ENCODE measurements at places on chromosomes 2 and 18. TPM values are rescaled to one million over a fixed set of nuclear protein-coding genes. Genes with fewer than 3 reads are reported as not detected.

Gene LYPD1
- 29.3 TPM for total RNA-seq

Gene ABHD3
- total RNA-seq = 5.9 TPM

Gene TUBB8B
- not detected for total RNA-seq

Gene NT5C1B
- not detected for total RNA-seq

Gene RAPGEF4
- 2.7 TPM for total RNA-seq

Gene PRKAG3
- total RNA-seq = not detected

Gene DIS3L2
- 20.8 TPM for total RNA-seq
